ENCODE measurements at places on chromosomes 12 and 14.

GRCh38 chr14:38505221-38505972 is 249.5 kb upstream of the CLEC14A start:
- DNase-seq: no peak

DNA sequence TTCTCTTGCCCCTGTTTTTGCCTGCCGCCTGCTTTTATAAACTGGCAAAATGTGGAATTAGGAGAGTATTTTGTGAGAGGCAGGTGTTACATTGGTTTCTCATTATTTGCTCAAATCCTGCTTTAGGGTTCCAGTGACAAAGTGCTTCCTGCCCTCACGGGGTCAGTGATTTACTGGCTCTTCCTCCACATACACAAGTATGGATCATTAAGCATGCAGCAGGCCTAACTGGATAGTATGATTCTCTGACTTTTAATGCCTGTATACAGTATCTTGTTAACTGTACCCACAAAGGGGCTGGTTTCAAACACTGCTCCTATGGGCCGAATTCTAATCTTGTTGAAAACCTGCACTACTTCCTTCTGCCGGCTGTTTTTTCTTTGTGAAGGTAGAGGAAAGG is 63.2 kb downstream of the PTCSC3 start:
- DNase-seq: no peak

GRCh38 chr12:122459211-122459610 is 36.7 kb upstream of the CLIP1 start:
- DNase-seq: no peak

DNA sequence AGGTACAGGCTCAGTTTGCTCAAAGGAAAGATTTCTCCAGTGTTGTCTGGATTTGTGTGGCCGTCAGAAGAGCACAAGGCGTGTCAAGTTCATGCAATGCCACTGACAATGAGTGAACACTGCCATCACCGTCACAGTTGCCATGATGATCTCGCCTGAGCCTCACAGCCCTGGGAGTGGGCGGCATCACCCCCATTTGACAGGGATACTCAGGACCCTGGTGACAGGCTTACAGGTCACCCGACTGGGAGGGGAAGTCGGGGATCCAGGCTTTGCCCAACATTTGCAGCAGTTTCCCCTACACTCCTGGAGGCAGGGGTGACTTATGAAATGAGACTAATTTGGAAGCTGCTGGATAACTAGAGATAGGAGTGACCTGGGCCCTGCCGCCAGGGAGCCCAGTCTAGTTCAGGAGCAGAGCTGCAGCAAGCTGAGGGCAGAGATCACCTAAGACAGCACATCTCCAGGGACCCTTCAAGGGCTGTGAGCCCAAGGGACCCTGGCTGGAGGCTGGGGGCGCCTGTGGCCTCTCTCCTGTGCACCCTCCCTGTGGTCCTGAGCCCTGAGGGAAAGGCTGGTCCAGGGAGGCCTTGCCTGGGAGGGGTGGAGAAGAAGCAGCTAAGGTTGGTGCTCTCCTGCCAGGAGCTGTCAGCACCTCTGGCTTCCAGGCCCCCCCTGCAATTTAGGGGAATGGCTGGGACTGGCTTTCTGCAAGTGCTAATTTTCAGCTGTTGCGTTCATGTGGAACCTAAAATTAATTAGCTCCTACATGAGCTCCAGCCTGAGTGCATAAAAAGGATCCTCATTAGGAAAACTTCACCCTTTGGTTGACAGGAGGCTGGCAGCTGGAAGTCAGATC is 32.4 kb upstream of the BEGAIN start:
- no peak for DNase-seq

DNA sequence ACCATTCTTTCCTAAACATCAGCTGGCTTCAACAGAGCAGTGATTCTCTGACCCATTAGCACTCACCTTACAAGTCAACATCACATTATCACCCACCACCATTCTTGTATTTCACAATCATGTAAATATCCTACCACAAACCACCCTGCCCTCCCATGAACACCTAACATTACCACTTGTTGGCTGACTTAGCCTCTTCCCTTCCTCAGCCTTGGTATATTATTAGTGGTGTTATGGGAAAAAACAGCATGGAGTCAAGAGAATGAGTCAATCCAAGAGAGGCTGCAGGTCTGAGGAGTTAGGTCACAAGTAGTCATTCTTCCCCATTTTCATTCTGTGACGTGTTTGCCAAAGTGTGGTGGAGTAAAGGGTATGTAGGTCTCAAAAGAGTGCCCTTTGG is 22.3 kb upstream of the MGP start:
- no peak for DNase-seq

DNA sequence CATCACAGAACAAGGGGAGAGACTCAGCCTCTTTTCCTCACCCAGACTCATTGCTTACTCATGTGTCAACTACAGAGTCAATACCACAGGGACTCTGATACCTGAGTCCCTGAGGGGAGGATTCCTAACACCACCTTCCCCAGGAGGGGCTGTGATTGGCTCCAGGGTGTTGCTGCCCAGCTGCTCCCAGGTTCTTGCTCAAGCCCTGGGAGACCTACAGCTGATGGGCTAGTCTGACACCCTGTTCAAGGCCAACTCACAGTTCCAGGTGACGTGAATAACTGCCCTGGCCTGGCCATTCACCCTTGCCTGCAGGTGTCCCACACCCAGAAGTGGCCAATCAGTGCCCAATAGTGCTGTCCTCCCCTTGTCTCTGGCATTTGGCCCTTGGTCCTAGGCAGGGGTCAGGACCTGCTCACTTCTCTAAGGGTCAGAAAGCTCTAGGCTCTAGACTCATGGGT is 8.6 kb downstream of the SPRYD4 start:
- no peak for DNase-seq

DNA sequence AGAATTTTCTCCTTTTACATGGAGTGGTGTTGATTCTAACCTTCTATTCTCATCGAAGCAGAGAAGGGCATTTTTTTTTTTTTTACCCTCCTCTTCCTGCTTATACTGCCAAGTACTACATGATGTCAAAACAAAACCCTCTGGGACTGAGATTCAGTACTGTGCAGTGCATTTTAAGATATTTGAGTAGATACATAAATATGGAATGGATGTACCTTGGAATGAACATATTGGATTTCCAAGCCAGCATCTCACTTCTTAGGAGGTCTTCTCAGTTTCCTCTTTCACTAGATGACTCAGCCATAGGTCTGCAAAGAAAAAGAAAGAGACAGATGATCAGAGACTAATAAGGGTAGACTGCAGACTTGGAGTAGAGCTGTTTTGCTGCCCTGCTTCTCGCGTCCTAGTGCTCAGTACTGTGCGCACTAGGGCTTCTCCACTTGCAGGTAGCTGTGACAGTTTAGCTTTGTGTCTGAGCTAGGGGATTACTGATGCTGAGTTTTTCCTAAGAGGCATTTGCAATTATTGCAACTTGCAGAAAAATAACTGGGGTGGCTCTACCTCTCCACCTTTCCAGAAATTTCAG is 20.4 kb downstream of the TPH2 start:
- DNase-seq: no peak

GRCh38 chr12:49921936-49922335 is 18.2 kb upstream of the FAIM2 start:
- no peak for DNase-seq

DNA sequence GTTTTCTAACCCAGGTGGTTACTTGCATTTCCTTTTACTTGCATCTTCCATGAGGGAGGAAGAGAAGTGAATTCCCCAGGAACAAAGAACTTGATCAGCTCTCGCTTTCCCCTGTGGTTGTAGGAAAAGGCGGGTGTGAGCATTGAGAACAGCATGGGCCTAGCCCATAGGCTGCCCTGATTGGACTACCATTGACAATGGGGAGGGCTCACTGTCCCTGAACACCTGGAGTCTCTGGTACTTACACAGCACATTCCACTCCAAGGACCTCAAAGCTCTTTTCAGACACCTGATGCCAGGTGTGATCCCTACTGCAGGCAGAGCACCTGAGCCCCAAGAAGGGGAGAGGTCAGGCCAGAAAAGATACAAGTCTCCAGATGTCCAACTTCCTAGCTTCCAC is 25.0 kb downstream of the MAX start:
- DNase-seq: no peak

DNA sequence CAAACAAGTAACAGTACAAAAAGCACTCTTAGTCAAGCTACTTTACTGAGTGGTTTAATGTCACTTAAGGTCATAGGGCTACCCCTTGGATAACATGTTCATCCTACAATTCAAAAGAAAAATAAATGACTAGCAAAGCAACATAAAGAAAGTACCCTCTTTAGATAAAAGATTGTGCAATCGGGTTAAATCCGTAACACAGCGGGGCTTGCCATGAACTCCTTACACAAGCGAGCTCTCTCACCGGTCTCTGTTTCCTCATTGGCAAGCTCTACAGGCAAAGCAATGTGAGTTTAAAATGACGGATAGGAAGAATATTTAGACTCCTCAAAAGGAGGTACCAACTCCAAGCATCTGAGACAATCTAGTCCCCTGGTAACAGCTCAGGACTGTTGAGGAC is 140.6 kb downstream of the EGLN3 start:
- DNase-seq: no peak

- DNase-seq: no peak
Measured at GRCh38 chr14:53790731-53791500, 165.7 kb downstream of the BMP4 start.

DNA sequence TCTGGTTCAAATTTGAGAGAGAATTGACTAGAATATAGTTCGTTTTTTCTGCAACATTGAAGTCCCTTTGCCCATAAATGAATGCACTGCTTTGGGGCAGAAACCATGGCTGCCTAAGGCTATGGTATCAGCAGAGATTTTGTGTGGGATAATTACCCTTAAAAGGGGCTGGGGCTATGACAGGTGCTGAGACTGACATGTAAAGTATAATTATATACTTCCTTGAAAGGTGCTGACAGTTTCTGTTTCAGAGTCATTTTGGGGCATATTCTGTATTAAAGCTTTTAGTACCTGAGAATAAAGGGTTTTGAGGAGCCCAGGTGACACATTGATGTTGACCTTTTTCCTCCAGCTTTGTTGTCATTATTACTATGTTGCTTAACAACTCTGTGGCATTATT is 150.3 kb upstream of the PTPRQ start:
- no peak for DNase-seq

- DNase-seq: no peak
Measured at GRCh38 chr12:132043216-132043615, 93.5 kb downstream of the EP400 start.

DNA sequence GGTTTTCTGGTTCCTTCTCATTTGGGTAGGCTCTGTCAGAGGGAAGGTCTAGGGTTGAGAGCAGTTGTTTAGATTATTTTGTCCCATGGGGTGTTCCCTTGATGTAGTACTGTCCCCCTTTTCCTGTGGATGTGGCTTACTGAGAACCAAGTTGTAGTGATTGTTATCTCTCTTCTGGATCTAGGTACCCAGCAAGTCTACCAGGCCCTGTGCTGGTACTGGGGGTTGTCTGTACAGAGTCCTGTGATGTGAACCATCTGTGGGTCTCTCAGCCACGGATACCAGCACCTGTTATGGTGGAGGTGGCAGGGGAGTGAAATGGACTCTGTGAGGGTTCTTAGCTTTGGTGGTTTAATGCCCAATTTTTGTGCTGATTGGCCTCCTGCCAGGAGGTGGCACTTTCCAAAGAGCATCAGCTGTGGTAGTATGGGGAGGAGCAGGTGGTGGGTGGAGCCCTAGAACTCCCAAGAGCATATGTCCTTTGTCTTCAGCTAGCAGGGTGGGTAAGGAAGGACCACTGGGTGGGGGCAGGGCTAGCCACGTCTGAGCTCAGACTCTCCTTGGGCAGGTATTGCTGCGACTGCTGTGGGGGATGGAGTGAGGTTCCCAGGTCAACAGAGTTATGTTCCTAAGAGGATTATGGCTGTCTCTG is 179.3 kb upstream of the BTG1 start:
- no peak for DNase-seq

GRCh38 chr12:56521209-56521589 is 421 bp upstream of the RBMS2 start:
- no peak for DNase-seq

- no peak for DNase-seq
Measured at GRCh38 chr14:78595797-78596196, 425.6 kb downstream of the NRXN3 start.

DNA sequence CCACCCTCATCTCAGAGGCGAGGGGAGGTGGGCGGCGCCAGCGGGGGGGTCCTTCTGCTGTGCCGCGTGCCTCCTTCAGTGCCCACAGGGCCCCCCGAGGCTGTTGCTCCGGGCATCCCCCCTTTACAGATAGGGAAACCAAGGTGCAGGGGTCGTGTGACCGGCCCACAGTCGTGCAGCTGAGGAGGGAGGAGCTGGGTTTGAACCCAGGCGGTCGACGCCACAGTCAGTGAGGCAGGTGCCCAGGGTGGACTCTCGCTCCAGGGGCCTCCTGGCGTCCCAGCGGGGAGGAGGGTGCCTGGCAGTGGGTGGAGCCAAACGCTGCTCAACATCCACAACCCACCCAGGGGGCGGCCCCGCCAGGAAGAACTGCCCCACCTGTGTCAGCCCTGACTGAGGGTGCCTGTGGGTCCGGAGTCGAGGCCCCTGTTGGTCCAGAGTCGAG is 8.6 kb downstream of the GALNT9 start:
- DNase-seq: no peak

DNA sequence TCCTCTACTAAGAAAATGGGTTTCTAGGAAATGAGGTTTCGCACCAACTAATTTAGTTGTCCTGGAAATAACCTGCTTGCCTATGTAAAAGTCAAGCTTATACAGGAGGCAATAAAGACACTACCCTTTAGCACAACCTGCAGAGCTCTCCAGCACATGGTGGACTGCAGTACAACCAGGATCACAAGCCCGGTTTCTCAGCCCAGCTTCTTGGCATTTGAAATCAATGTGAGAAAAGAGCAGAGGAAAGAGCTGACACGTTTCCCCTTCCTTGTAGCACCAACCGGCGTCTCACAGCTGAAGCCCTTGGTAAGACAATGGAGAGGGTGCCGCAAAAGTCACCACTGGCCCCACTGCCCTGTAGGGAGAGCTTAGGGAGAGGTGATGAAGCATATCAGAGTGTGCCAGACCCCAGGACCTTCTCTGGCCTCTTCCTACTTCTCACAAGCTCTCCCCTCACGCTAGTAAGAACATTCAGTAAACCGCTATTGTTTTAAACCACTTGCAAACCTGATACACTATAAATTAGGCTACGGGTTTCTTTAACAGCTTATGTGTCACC is 8.6 kb downstream of the SPTLC2 start:
- no peak for DNase-seq

DNA sequence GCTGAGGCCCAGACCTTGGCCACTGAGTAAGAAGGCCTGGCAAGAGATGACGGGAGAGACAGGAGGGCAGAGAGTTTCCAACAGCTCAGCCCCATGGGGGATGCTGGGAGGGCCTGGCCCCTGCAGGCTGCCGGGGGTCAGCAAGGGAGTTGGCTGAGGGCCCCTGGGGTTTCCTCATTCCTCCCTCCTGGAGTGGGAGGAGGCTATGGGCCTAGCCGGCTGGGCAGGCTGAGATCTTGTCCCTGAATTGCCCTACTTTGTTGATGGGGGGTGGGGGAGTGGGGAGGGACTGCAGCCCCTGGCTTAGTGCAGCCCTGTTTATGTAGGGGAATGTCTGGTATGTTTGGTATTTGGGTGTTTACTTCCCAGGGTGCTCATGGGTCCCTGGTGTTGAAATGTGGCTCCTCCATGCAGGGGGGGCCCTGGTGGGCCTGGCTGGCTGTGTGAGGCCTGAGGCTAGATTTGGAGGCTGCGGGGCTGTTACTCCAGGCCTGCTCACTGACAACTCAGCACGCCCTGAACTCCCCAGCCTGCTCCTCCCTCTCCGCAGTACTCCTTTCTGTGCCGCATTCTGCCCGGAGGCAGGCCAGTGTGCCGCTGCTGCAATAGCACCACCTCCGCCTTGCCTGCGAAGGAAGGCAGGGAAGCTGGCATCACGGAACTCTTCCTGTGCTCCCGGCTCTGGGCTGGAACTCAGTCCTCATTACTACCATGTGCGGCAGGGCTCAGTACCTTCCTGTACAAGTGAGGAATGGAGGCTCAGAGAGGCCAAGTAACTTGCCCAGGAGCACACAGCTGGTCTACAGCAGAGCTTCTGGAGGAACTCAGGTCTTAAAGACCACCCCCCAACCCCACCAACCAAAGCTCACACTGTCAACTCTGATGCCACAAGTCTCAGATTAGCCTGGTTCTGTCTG is 25.3 kb downstream of the JDP2 start:
- no peak for DNase-seq

All from activated CD4-positive, alpha-beta T cell treated with anti-CD3 and anti-CD28 coated beads, Interleukin-2, amount 50 U/mL, for 1 hour (primary cell).